PC-9 (cell line): ENCODE measurements at places on chromosomes 5 and 9.
A peak's percentile ranks its signal among the peaks of the same experiment; 100 is the strongest.

DNA sequence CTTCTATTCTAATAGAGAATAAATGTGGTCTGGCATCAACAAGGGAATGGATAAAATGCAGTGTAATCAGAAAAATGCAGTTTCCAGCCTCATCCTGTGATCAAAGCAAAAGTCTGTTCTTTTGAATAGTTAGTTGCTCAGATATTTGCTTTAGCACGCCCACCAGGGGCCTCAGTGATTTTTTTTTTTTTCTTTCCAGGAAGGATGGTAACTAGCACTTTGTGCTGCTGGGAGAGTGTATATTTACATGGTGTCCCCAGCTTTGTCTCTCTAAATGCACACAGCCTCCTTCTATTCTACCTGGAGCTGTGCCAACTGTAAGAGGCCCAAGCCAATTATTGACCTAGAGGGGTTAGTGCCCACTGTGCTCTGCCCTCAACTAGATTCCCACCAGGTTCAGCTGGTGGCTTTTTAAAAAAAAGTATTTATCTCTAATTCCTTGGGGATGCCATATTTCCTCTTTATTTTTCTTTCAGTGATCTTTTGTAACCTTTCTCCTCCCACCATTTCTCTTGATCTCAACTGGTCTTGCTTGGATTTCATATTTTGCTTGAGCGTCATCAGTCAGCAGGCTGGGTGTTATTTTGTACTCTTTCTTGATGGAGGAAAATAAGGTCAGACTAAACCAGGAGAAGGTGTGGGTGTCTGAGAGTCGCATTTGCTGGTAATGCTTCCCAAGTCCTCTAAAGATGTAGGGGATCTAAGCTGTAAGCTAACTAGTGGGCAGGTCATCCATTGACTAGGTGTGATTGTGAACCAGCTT, 193.0 kb upstream of the C9orf72 start:
- DNase-seq, result no peak

DNA sequence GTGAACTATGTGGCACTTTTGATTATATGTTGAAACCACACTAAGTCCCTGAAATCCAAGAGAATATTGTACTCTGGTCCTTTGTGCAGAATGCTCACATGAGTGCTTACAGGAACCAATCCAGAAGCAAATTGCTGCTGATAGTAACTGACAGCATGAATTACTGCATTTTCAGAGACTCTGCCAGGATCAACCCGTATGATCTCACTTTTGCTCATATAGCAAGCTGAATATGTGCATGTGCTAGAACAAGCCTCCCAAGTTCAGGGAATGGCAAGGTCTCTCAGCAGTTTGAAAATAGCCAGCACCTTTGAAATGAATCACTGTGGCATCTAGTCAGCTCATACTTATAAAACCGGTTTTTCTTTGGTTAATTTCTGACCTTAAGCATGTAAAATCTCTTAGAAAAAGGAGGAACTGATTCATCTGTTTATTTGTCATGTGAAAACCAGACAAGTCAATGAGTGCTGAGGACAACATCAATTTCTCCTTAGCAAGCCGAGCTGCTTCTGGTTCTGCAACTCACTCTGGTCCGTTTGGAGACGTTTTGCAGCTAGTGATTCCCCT, 215.7 kb upstream of the ELL2 start:
- DNase-seq, result peak; percentile 97

DNA sequence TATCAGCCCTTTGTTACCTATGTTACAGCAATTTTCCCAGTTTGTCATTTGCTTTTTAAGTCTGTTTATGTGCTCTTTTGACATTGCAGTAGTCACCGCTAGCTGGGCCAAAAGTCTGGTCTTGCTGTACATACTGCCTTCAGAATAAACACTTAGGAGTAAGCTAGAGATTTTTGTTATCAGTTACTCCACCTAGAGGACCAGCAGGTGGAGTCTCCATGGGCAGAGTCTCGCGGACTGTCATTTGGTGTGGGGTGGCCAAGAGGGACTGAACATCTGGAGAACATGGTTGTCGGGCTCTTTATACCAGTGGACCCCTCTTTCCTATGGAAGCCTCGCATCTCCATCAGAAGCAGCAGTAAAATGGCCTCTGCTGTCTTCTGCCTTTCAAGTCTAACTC, 10.8 kb upstream of the MGAT1 start:
- DNase-seq, result no peak

GRCh38 chr5:178322736-178323540, 90.3 kb upstream of the PHYKPL start:
- no peak for DNase-seq

DNA sequence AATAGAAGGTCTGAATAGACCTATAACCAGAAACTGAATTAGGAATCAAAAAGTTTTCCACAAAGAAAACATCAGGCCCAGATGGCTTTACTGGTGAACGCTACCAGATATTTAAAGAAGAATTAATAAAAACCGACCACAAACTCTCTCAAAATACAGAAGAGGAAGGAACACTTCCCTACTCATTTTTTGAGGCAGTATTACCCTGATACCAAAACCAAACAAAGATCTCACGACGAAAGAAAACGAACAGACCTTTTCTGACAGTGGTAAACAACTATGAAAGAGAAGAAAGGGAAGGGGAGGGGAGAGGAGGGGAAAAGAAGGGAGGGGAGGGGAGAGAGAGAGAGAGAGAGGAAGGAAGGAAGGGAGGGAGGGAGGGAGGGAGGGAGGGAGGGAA, 13.5 kb downstream of the B4GALT1 start:
- DNase-seq, result no peak

- DNase-seq, result no peak
Observed at GRCh38 chr9:93205896-93206575, 22.1 kb downstream of the WNK2 start.

DNA sequence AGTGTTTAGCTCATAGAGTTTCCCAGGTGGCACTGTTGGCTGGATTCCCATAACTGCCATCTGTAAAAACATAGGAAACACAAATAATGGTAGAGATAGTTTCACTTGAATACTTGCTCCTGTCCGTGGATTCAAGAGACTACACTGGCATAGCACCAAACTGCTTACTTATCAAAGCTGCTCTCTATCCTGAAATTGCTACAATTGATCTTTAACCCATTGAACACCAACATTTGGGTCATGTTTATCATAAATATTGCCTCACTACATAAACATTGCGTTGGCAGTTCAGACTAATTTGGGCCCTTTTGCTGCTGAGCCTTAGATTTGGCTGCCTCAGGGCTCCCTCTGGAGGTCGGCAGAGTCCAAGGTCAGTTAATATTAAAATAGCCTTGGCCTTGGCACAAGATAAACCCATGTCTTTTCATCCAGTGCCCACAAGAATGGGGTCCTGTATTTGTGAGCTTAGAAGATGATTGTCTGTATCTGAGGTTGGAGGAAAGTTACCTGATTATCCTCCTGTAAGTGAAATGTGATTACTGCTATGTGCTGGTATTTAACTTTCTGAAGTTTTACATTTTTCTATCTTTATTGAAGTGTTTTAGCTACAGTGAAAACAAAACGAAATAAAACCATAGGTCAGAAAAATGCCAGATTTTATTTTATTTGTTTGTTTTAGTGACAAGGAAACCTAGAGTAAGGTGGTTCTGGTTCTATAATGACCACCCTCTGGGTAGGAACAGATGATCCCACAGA, 4.0 kb upstream of the RANBP3L start:
- peak; percentile 52 for DNase-seq

GRCh38 chr9:20319241-20319640, 303.1 kb downstream of the MLLT3 start:
- DNase-seq, result no peak

- no peak for DNase-seq
Observed at GRCh38 chr9:35636135-35636876, 14.4 kb downstream of the SIT1 start.

DNA sequence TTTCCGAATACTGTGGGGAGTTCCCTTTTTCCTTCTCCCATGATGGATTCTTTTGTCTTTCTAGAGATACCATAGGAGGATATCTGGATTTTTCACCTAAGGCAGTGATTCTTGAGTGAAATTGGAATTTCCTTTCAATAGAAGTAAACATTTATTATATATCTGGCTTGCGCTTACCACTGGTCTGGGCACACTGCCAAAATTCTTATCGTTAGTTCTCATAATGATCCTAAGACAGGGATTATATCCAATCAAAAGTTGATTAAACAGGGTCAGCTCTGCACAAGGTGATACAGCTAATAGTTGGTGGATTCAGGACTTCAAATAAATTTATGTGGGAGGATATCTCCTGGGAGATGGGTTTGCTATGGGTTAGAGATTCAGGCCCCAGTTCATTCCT, 9.6 kb downstream of the TLE4 start:
- no peak for DNase-seq

- DNase-seq, result no peak
Observed at GRCh38 chr9:71814815-71815214, 46.5 kb upstream of the CEMIP2 start.

GRCh38 chr5:67401172-67401571, 204.6 kb upstream of the CD180 start:
- no peak for DNase-seq

- DNase-seq, result no peak
Observed at GRCh38 chr5:35282810-35283209, 52.5 kb upstream of the PRLR start.

DNA sequence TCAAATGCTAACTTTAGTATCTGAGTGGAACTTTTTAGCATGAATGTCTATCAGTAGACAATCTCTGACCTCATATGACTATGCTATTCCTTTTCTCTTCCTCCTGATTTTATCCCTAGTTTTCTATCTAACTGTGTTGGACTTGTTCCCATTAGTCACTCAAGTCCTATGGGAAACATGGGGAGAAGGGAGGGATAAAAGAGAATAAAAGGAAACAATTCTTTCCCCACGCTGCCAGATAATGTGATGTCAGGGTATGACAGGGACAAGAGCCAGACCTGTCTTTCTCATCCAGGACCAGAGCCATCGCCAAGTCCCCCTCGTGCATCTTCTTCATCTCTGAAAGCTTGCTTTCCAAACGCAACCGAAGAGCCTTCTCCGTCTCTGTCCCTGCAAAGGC, 43.9 kb downstream of the CDK5RAP2 start:
- no peak for DNase-seq

GRCh38 chr5:172925336-172925948, 33.8 kb upstream of the RPL26L1 start:
- DNase-seq, result no peak

GRCh38 chr9:18978188-18978587, 54.8 kb downstream of the SAXO1 start:
- no peak for DNase-seq

DNA sequence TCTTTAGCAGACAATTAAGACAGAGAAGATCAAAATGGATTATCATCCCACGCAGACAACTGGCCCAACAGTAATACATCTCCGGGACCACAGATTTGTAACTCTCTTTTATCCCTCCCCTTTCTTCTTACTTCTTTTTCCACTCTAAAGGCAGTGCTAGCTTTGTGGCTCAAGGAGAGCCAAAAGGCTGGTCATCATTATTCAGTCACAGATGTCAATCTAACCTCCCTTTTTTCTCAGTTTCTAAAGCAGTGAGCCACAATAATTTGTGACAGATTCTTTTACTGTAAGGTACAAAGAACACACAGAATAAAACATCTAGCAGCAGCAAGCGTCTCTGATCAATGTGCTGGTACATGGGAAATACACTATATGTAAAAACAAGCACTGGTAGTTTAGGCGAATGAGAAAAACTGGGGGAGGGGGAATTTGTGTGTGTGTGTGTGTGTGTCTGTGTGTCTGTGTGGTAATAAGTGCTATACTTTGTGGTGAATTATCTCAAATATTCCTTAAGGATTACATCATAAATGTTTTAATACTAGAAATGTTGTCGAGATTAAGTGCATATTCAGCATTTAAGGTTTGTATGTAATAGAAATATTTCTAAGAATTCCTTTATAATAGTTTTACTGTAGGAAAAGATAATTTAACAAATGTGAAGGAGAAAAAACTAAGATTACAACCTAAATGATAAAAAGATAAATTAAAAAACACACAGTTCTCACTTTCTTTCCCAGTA, 140.2 kb downstream of the DENND1A start:
- no peak for DNase-seq

GRCh38 chr9:87464110-87464991, 33.3 kb upstream of the DAPK1 start:
- no peak for DNase-seq

DNA sequence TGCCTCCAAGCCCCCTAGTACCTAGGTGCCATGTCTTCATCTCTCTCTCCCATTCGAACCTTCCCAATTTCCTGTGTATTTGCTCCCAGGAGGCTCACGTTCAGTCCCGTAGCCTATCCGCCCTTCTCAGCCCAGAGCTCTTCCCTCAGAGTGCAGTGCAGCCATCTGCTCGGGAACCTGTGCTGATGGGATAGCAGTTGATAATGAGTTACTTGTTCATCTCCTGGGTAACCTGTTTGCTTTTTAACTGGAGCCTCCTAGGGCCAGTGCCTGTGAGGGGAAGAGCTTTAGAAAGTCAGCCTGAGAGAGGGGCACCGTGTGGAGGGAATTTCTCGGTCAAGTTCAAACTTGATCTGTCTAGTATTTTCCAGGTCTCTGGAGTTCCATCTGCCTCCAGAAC, 229.8 kb upstream of the IL12B start:
- no peak for DNase-seq

DNA sequence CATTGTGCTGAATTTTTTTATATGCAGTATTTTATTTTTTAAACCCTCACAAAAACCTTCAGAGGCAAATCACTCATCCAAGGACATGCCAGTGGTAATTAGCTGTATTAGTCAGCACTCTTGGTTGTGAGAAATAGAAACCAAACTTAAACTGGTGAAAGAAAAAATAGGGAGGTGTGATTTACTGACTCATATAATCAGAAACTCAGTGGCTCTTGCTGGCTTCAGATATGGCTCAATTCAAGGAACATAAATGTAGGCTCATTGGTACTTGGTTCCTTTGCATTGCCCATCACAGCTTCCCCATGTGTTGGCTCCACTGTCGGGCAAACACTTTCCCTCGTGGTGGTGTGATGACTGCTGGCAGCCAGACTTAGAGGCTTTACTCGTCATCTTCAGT, 497.2 kb downstream of the MAT2B start:
- no peak for DNase-seq

DNA sequence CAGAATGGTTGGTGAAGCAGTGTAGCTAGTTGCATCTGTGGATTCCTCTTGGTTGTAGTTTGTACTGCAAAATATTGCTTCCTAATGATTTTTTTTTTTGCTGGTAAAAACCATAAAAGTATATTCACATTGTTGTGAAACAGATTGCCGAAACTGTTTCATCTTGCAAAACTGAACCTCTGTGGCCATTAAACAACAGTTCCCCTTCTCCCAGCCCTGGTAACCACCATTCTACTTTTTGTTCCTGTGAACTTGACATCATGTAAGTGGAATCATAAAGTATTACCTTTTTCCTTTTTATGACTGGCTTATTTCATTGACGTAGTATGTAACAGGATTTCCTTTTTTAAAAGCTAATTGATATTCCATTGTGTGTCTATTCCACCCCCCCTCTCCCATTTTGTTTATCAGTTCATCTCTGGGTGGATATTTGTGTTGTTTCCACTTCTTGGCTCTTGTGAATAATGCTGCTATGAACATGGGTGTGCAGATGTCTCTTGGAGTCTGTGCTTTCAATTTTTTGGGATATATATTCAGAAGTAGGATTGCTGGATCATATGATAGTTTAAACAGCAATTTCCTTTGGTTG, 11.8 kb downstream of the SUB1 start:
- DNase-seq, result no peak

- DNase-seq, result no peak
Observed at GRCh38 chr5:162037431-162037830, 30.1 kb upstream of the GABRG2 start.
